ENCODE measurements at places on chromosomes 1 and 21.

GRCh38 chr1:183652107-183652506 lies 1.0 kb downstream of the APOBEC4 start:
- DNase-seq, result no peak

DNA sequence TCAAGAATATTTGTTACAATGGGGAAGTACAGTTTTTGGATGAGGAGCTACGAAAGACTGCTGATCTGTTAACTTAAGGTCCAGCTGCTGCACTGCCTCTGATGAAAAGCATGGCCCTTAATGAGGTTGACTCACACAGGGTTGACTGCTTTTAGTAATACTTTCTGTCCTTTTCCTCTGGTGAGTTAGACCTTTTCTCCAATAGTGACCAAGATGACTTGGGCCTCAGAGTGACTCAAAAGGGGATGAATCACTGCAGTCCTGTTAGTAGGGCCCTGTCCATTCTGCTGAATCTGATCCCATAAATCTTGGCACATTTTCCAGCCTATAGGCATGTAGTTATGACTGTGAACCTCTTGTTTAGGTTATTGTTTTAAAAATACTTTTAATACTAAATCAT lies 2.7 kb downstream of the DISP1 start:
- DNase-seq, result no peak

DNA sequence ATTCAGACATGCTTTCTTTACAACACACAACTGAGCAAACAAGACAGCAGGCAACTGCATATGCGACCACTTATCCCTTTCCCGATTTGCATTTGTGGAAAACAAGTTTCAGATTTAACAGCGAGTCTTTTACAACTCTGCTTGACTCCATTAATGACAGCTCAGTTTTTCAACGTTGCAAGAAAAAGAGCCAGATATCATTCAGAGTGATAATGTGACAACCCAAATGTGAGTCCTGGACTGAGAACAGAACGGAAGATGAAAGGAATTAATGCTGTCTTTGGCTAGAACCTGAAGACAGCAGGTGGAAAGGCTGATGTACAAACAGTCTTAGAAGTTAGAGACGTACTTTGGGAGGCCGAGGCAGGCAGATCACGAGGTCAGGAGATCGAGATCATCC lies 83.0 kb upstream of the C8B start:
- no peak for DNase-seq

DNA sequence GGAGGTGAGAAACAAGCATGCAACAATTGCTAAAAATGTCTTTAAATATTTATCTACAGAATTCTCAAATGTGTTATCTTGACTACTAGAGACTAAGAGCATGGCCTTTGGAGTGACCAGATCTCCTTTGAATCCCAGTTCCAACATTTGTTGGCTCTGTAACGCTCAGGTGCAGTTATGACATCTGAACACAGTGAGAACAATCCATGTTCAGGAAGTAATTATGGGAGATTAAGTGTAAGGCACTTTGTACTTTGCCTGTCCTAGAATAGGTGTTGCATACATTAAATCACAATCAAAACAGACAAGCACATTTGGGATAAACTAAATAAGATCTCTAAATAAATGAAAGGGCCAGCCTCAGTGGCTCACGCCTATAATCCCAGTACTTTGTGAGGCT lies 454.5 kb downstream of the SMYD3 start:
- no peak for DNase-seq

DNA sequence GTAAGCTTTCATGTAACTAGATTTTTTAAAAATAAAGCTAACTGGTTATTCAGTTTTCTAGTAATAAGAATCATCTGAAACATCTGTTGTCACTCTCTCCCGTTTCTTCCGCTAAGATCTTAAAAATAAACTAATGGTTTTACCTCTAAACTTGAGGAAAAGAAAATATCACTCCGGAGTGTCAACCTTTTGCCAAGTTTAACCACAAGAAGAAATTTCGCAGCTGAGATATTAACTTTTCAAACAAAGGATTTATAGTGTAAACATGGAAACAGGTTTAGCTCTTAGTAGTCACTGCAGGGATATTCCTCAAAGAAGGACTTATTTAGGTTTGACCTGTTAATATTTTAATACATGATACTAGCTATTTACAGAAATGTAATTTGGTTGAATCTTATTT lies 954.9 kb downstream of the ADGRL2 start:
- DNase-seq, result no peak

GRCh38 chr1:189803364-189803763 lies 674.3 kb downstream of the BRINP3 start:
- no peak for DNase-seq

- DNase-seq, result peak; percentile 25
Observed at GRCh38 chr1:110707232-110707631, 32.5 kb upstream of the KCNA3 start.

DNA sequence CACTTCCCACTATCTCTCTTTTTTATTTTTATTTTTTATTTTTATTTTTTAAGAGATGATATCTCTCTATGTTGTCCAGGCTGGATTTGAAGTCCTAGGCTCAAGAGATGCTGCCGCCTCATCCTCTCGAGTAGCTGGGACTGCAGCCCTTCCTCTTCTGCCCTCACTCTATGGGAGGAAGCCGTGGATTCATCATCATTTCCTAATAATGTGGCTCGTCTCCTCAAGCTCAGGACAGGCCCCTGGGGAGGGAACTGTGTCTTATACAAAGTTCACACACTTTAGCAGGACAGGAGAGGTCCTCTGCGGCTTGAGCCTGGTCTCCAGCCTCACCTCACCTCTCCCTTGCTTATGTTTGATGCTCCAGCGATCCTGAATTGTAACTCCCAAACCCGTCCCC lies 16.5 kb upstream of the IFFO2 start:
- no peak for DNase-seq

GRCh38 chr1:10691740-10692125 lies 104.7 kb downstream of the CASZ1 start:
- no peak for DNase-seq

DNA sequence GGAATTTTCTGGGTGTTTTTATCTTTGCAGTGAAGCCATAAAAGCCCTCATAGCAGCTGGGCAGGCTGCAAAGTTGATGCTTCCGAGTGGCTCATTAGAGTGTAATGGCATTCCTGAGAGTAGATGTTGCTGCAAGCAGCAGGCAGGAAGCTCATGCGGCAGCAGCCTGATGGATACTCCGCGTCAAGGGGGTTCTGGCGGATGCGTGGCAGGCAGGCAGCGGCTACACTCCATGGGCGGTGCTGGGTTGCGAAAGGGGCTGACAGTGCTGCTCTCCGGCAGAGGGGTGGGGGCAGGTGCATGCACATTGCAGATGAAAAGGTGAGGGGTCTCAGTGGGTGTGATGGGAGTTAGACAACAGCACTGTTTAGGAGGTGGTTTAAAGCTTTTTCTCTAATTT lies 93.2 kb upstream of the AJAP1 start:
- no peak for DNase-seq

DNA sequence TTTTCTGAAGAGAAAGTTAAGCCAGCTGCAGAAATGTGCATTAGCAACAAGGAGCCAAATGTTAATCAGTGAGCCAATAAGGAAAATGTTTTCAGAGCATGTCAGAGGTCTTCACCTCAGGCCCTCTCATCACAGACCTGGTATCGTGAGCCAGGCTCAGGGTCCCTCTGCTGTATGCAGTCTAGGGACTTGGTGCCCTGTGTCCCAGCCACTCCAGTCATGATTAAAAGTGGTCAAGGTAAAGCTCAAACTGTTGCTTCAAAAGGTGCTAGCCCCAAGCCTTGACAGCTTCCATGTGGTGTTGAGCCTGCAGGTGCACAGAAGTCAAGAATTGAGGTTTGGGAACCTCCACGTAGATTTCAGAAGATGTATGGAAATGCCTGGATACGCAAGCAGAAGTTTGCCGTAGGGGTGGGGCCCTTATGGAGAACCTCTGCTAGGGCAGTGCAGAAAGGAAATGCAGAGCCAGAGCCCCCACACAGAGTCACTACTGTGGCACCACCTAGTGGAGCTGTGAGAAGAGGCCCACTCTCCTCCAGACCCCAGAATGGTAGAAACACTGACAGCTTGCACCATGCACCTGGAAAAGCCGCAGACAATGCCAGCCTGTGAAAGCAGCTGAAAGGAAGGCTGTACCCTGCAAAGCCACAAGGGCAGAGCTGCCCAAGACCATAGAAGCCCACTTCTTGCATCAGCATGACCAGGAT lies 1128.7 kb downstream of the AMY1C start:
- DNase-seq, result no peak

GRCh38 chr1:151324390-151324930 lies 2.8 kb downstream of the PI4KB start:
- DNase-seq, result no peak

- DNase-seq, result no peak
Observed at GRCh38 chr1:246815693-246816270, 91.6 kb downstream of the SCCPDH start.

DNA sequence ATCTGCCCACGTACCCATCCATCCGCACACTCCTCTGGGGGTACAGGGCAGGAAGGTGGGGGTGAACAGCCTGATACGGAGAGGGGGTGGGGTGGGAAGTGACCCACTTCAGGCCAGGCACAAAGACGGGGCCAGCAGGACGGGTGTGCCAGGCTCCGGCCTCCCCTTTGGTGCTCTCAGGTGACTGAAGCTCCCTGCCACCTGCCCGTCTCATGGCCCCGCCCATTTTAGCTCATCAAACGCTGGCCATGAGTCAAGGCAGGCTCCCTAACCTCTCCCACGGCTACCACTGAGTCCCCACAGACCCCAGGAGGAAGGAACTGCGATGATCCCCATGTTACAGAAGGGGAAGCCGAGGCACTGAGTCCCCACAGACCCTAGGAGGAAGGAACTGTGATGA lies 109.6 kb downstream of the CRYAA start:
- DNase-seq, result no peak

GRCh38 chr21:38352536-38353219 lies 95.9 kb downstream of the KCNJ15 start:
- peak; percentile 38 for DNase-seq

DNA sequence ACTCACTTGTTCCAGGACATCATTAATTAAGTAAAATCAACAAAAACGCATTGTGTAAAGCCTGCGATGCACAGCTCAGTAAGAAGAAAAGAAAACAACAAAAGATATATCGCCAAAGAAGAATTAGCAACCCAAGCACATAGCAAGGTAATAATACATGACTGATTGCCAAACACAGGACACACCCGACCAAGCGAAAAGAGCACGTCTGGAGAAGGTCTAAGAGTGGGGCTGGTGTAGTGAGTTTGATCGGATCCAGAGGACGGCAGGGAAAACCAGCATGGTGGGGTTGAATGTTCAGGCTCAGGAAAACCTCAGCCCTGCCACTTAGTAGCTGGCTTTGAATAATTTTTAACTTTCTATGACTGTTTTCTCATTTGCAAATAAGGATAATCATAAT lies 69.8 kb downstream of the JAK1 start:
- no peak for DNase-seq

- DNase-seq, result no peak
Observed at GRCh38 chr1:186754542-186755145, 74.1 kb upstream of the PLA2G4A start.

GRCh38 chr1:72938408-72938807 lies 656.1 kb upstream of the NEGR1 start:
- no peak for DNase-seq

GRCh38 chr1:236489710-236490377 lies 33.9 kb upstream of the LGALS8 start:
- DNase-seq, result no peak

- DNase-seq, result no peak
Observed at GRCh38 chr1:211336161-211336560, 9.5 kb downstream of the TRAF5 start.

DNA sequence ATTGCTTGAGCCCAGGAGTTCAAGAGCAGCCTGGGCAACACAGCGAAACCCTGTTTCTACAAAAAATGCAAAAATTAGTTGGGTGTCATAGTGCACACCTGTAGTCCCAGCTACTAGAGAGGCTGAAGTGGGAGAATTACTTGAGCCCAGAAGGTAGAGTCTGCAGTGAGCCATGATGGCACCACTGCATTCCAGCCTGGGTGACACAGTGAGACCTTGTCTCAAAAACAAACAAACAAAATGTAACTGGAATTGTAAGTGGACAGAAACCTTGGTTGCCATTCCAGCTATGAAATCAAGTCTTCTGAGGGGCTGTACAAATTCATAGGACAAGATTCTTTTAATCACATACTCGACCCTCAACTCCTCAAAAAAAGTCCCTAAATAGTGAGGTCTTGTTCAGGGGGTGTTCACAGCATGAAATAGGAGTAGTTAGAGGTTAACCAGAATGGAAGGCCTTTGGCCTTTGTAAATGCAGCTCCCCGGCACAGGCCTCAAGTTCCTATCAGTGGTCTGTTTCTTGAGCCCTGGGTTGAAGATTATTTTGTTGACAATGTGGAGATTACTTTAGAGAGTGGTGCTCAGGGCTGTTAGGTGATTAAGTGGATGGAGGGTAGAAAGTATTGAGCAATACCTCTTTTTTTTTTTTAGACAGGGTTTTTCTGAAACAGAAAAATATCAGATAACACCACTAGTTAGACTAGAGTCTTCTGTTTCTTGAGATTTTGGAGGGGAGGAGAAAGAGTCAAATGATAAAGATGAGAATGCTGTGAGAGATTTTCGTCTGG lies 138.7 kb upstream of the ZNF648 start:
- DNase-seq, result no peak

DNA sequence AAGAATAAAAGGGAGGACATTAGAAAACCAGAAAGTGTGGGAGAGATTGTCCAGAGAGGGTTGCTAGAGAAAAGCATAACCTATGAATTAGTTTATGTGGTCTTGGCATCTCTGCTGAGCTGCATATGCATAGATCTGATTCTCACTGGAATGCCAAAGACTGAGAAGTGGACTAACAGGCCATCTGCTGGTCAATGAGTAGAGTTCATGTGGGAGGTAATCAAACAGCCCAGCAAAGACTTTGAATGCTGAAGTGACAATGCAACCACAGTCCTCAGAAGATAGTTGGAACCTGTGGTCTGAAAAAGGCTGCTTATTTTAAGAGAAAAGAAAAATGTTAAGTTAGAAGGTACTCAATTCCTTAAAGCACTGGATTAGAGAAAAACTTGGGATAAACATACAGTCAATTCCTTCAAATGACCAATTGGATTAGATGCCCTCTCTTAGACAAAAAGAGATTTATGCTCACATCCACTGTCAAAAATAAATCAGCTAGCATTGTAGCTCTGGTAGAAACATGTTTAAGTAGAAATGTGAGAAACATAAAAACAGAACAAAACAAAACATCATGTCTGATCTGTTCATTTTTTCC lies 382.8 kb downstream of the AMY1C start:
- no peak for DNase-seq

DNA sequence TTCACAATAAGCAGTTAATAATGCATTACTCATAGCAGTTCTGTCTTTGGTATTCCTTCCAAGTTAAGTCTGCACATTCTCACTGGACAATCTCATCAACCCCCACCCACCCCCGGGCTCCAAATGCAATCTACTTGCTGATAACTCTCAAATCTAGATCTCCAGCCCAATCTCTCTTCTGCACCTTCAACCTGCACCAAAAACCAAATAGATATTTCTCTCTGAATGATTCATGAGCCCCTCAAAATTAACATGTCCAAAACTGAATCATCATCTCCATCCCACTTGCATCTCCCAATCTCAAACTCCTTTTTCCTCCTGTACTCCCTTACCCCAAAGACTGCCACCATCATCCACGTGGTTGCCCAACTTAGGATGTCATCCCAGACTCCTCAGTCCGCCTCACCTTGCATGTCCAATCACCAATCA lies 2.7 kb downstream of the DOCK7 start:
- DNase-seq, result no peak

Data from CD4-positive, alpha-beta T cell treated with Interferon gamma for 1 hour (primary cell).